ENCODE measurements at places on chromosomes 5 and 9.

GRCh38 chr5:58918021-58918729 is 335.3 kb downstream of the RAB3C start:
- DNase-seq = no peak

GRCh38 chr9:133031496-133031911 is 707 bp downstream of the GTF3C5 start:
- no peak for DNase-seq

- DNase-seq = no peak
These were observed 308.6 kb upstream of the RGMB start for GRCh38 chr5:98464737-98465330.

DNA sequence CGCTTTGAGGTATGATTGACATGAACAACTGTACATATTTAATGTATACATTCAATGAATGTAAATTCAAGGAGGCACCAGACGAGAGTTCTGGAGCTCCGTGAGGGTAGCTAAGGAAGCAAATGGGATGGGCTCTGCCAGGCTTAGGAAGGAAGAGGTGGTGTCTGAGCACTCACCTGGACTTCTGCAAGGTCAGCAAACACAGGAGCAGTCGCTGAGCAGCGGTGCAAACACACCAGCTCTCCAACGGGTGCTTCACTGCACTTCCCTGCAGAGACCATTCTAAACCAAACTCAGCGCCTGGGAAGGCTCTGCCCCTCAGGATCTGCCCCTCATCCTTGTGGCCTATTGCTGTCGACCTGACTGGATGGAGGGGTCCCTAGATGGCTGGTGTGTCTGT is 101.5 kb downstream of the COL23A1 start:
- no peak for DNase-seq

DNA sequence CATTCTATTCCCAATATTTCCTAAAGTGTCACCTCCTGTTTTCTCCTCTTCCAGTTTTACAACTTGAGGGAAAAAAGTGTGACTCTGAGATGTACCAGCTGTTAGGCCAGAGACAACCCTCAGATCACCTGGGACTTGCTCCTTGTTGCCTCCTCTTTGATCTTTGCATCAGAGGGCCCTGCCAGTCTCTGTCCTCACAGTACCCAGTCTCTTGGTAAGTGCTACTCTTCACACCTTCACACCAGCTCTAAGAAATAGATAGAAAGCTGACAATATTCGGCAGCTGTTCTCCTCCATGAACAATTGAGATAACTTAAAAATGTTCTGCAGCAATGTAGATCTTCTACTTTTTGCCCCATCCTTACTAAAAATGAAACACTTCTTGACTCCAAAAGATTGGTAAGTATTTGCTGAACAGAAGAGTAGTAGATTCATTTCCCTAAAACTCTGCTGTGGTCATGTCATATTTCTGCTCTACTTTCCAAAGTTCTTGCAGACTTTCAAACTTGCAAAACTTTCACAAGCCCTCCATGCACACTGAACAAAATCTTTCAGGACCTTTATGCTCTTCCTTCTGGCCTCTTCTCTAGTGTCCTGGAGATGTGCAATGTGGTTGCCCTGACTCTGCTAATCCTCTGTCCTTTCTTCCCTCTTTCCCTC is 188.6 kb downstream of the SNX18 start:
- no peak for DNase-seq

GRCh38 chr5:137595396-137596079 is 96.4 kb upstream of the SPOCK1 start:
- no peak for DNase-seq

DNA sequence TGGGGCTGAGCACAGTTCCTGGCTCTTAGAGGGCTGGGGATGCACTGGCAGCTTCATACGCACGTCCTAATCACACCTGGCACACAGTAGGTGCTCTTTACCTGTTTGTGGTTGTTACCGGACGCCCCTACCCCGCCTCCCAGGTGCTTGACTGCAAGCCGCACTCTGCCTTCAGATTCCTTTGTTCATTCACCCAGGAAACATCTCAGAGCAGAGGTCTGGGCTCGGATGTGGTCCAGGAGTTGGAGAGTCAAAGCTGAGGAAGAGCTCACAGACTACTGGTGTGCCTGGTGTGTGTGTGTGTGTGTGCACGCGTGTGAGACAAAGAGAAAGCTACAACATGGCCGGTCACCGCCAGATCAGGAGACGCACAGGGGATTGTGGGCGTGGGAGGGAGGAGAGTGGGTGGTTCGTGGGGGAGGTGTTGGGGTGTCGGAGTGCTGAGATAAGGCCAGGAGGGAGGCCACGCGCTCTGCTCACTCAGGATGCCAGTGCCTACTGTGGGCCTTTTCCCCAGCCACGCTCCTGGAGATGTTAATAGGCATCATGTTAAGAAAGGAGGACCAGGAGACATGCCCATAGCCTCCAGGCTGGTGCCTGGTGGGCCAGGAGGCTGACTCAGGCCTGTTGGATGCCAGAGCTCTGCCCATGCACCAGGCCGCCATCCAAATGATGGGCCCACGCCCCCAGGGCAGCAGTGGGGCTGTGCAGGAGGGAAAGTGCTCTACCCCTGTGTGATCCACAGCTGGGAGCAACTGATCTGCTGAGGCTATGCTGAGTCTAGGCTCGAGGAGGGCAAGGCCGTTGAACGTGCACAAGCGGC is 39.9 kb downstream of the CRB2 start:
- no peak for DNase-seq

DNA sequence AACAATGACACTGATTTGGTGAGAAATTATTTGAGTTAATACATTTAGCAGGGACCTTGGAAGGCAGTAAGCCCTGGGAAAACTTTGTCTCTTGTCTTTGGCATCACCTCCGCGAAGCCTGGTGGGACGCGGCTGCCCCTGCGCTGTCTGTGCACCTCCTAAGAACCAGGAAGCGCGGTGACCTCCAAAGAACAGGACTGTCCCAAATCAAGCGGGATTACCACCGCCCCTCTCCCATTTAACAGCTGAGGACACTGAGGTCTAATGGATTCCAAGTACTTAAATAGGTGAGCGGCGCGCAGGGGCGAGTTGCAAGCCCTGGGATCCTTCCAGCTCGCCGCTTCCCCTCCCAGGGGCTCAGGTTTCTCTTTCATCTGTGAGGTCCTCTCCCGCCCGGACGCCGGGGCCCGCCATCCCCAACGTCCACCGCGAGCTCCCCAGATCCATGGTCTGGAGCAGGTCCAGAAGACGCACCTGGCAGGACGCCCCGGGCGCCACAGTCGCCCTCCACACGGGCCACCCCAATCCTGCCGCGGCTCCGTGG is 432 bp downstream of the STARD4 start:
- no peak for DNase-seq

- DNase-seq = peak; percentile 5
These were observed at the start of gene BASP1 for GRCh38 chr5:17217493-17218352. Gene BASP1 (plus strand): TSS chr5:17217631. CDS start chr5:17275217, 57,586 bp downstream.

DNA sequence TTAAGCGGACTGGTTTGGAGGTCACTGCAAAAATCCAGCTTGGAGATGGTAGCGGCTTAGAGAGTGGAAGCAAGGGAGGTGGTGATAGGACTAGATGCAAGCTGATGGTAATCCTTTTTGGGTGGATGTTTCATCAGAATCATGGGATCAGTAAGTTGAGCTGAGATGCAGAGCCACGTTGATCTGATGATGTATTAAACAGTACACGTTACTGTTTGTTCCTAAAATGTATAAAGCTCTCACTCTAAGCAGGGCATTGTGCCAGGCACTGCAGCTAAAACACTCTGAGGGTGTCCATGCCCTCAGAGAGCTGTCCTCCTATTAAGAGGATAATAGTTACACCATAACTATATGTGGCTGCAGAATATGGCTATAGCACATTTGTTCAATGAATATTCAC is 93.1 kb downstream of the JAKMIP2 start:
- DNase-seq = no peak

DNA sequence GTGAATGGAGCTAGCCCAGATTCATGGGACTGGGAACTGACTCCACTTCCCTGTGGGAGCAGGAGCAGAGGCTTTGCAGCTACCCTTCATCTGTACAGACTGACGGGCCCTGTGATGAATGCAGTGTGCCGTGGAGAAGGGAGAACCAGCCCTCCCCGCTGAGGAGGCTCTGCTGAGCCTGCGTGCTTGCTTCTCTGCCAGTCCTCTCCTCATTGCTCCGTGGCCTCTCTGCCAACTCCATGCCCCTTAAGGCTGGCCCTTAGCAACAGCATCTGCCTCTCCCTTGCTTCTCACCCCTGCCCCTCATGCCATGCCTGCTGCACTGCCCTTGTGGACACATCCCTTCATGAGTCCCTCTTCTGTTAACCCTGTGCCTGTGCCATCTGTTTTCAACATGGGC is 53.6 kb downstream of the GADD45G start:
- no peak for DNase-seq

DNA sequence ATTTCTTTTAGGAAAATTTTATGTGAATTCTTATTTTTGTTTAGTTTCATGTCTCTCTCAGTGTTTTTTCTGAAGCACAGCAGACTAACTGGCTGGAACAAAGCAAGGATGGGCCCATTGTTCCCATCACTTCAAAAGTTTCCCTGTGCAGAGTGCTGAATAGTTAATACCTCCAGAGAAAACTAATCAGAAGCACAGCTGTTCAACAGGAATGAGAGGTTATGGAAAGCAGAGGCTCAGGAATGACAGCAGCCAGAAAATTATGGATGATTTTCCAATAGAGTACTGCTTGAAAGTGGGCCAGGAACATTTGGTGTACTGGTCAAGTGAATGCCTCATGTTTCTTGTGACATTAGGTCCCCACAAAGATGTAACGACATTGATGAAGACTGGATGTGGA is 173.0 kb upstream of the TARS1 start:
- no peak for DNase-seq

GRCh38 chr5:135890867-135891266 is 4.8 kb downstream of the IL9 start:
- DNase-seq = no peak

DNA sequence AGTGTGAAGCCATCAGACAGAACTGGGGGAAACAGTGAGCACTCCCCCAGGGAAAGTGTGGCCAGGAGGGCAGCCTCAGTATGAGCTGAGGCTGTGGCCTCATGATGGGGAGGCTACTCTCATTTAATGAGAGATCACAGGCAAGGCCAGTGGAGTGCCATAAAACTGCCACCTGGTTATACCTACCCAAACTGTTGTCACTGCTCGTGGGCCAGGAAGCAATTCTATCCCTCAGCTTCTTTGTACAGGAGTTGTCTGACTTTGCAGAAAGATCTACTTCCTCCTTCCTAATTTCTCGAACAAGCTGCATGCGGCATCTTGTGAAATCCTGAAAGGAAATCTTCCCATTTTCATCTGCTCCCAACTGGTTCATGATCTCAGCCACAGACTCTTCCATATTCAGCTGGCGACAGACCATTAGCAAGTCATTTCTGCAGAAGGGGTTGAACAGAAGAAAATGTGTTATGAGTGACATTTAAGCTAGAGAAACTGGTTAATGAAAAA is 50.0 kb downstream of the TSSK1B start:
- no peak for DNase-seq

DNA sequence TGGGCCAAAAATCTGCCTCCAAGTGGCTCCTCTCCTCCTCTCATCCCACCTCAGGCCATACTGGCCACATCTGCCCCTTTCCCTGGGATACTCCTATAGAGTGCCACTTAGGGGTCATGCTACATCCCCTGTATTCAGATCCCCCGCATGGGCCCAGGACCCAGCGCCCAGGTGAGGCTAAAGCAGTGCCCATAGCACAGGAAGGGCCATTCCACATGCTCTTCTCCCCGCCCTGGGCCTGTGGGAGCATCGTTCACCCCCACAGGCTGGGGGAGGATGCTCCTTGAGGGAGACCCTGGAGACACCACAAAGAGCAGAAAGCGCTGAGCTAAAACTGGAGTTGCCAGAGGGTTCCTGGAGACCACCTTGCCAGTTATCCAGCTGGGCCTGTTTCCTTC is 52.5 kb upstream of the SLC25A51 start:
- DNase-seq = no peak

DNA sequence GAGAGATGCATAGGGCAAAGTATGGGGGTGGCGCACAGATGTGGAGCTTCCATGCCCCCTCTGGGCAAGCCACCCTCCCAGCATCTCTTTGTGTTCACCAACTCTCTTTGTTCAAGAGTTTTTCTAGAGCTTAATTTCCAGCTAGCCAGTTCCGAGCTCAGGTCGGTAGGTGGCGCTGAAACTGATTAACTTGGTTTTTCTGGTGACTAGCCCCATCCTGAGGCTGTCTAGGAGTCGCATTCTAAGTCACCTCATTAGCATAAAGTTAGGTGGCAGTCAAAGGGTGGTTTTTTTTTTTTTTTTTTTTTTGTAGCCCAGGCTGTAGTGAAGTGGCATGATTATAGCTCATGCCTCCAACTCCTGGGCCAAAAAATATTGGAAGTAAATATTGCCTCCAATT is 476.4 kb downstream of the KDM4C start:
- no peak for DNase-seq

DNA sequence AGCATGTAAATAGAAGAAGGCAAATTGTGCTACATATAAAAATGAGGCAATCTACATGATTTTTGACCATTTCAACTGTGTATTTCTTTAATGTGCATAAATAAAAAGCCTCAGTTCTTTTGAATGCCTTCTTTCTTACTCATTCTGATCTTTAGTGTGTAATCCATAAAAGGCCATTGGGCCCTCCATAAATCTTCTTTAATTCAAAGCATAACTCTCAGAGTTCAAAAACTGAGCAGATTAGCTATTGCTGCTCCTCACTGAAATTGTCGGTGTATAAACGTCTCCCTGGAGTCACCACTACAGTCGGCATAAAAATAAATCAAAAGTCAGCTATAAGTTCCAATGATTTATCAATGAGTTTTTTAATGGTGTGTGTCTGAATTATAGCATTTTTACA is 45.3 kb upstream of the ADAMTSL1 start:
- no peak for DNase-seq

- DNase-seq = no peak
These were observed 35.8 kb downstream of the PRKACG start for GRCh38 chr9:68978066-68978465.

- no peak for DNase-seq
These were observed 5.2 kb downstream of the CFAP77 start for GRCh38 chr9:132415181-132415580.

DNA sequence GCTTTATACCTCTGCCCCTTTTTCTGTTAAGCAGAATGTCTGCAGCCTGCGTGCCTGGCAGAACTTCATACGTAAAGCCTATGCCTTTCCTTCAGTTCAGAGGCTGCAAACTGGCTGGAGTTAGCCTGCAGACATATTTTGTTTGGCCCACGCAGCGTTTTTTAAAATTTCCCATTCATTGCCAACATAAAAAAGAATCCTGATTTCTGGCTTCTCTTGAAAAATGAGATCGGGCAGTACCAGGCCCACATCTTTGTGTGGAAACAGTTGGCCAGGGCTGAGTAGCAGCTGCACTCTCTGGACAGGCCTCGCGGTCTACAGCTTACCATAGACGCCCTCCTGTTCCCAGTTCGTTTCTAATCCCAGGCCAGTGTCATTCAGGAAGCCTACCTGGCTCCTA is 104.4 kb downstream of the SMARCA2 start:
- no peak for DNase-seq

GRCh38 chr5:140587495-140587894 is 22.9 kb downstream of the SLC35A4 start:
- no peak for DNase-seq

Data from central memory CD4-positive, alpha-beta T cell (primary cell).